ENCODE measurements at places on chromosomes 3 and 15. TPM values are rescaled to one million over a fixed set of nuclear protein-coding genes. Genes with fewer than 3 reads are reported as not detected.

DNA sequence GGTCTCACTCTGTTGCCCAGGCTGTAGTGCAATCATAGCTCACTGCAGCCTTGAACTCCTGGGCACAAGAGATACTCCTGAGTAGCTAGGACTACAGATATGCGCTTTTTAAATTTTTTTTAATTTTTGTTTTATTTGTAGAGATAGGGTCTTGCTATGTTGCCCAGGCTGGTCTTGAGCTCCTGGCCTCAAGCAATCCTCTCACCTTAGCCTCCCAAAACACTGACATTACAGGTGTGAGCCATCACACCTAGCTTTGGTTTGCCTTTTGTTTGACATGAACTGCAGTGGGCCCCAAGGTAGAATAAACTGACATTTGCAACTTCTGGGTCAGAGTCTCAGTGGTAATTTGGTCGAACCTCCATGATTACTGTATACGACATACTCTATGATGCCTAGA is 7.9 kb upstream of the GLB1 start:
- no peaks in the 10 kb centered on the region for H3K36me3 ChIP-seq
- H3K27me3 ChIP-seq, result peaks cover 16% of the 10 kb centered on the region
- H3K4me3 ChIP-seq, result no peak overlapping the region
- DNase-seq, result no peak
- no peak overlapping the region for H3K27ac ChIP-seq
- no peaks in the 10 kb centered on the region for H3K4me1 ChIP-seq

The AGBL1 gene
- not detected for total RNA-seq

The FMN1 gene
- 13.5 TPM for total RNA-seq

DNA sequence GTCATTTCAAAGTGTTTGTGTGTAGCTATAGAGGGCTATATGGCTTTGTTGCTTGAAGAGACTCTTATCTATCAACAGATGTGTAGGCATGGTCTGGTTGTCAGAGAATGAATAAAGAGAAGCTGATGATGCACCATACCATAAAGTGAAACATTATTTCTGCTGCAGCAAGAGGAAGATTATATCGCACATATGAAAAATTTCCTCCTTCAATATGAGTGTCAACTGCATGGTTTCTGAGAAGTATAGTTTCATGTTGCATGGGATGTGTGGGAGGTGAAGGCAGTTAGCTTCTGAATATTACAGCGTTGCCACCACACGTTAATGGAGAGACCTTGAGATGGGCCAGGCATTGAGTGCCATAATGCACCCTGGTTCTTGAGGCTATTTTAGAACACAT is 217.9 kb downstream of the SATB1 start:
- no peaks in the 10 kb centered on the region for H3K36me3 ChIP-seq
- no peak overlapping the region for H3K27ac ChIP-seq
- no peak overlapping the region for H3K4me3 ChIP-seq
- no peak for DNase-seq

The CLDN16 gene
- not detected for total RNA-seq

The PLCH1 gene
- total RNA-seq, result not detected

The CLCN2 gene
- total RNA-seq, result 3.6 TPM

The EFHB gene
- total RNA-seq, result 0.74 TPM

The MRPL46 gene
- 26.6 TPM for total RNA-seq

DNA sequence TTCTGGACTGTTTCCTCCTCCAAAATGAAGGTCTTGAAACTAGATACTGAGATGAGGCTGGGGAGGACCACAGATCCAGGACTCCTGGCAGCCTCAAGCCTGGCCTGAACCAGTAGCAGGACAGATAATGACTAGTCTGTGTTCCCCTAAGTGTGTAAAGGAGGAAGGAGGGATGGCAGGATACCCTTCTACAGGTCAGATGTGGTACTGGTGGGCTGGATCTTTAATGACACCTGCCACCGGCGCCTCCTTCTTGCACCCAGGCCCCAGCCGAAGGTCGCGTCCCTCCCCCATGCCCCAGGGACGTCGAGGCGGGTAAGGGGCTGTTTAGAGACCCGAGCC is 556 bp downstream of the USP19 start:
- H3K36me3 ChIP-seq, result peaks cover 24% of the 10 kb centered on the region
- H3K4me1 ChIP-seq, result peaks cover 13% of the 10 kb centered on the region
- peak overlapping the region; percentile 93 for H3K4me3 ChIP-seq

GRCh38 chr3:129441782-129442181 is 1.8 kb downstream of the IFT122 start:
- H3K4me1 ChIP-seq, result peaks cover 61% of the 10 kb centered on the region
- peak; percentile 30 for DNase-seq
- peaks cover 2% of the 10 kb centered on the region for H3K27me3 ChIP-seq
- H3K27ac ChIP-seq, result peak overlapping the region; percentile 98

The PARP15 gene
- total RNA-seq, result not detected

GRCh38 chr3:77348244-77348855 is 308.5 kb downstream of the ROBO2 start:
- no peak overlapping the region for H3K27ac ChIP-seq
- H3K27me3 ChIP-seq, result no peaks in the 10 kb centered on the region
- DNase-seq, result peak; percentile 23
- no peaks in the 10 kb centered on the region for H3K36me3 ChIP-seq
- H3K4me1 ChIP-seq, result no peaks in the 10 kb centered on the region

- DNase-seq, result no peak
These were observed 82.1 kb downstream of the SMAD6 start for GRCh38 chr15:66784174-66784573.

DNA sequence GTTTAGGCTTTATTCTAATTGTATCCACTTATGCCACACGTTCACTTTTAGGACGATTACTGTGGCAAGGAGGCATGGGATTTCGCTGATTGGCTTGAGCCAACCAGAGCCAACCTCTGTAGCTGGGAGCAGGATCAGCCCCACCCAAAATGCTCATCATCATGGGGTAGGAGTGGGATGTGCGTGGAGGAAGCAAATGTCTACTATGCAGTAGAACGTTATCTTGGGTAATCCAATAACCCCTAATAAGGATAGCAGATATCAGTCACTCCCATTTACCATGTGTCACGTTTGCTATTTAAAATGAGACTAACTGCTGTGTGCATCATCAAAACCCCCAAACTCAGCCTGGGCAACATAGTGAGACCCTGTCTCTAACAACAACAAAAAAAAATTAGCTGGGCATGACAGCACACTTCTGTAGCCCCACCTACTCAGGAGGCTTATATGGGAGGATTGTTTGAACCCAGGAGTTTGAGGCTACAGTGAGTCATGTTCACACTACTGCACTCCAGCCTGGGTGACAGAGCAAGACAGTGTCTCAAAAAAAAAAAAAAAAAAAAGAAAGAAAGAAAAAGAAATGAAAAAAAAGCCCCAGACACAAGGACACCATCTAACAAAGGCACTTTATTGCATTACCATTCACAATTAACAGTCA is 17.8 kb upstream of the ITGB5 start:
- no peak for DNase-seq
- H3K27me3 ChIP-seq, result peaks cover 6% of the 10 kb centered on the region
- peaks cover 30% of the 10 kb centered on the region for H3K4me1 ChIP-seq
- H3K27ac ChIP-seq, result no peak overlapping the region

DNA sequence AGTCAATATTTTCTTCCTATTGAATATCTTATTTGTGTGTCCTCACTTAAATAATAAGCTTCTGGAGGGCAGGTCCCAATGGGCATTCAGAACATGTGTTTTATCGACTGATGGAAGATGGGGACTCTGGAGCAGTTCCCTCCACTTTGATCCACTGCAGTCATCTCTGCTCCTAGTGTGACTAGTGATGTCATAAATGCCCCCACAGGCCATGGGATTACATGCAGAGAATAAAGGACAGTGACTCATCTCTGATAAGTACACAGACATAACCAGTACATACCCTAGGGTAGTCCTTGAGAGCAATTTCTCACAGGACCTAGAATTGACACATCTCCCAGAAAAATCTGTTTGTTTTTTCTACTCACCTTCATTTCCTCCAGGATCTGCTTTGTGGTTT is 49.4 kb upstream of the FMN1 start:
- H3K4me1 ChIP-seq, result peaks cover 38% of the 10 kb centered on the region
- H3K27me3 ChIP-seq, result peaks cover 19% of the 10 kb centered on the region
- H3K27ac ChIP-seq, result no peak overlapping the region
- H3K4me3 ChIP-seq, result no peak overlapping the region
- peak; percentile 69 for DNase-seq

DNA sequence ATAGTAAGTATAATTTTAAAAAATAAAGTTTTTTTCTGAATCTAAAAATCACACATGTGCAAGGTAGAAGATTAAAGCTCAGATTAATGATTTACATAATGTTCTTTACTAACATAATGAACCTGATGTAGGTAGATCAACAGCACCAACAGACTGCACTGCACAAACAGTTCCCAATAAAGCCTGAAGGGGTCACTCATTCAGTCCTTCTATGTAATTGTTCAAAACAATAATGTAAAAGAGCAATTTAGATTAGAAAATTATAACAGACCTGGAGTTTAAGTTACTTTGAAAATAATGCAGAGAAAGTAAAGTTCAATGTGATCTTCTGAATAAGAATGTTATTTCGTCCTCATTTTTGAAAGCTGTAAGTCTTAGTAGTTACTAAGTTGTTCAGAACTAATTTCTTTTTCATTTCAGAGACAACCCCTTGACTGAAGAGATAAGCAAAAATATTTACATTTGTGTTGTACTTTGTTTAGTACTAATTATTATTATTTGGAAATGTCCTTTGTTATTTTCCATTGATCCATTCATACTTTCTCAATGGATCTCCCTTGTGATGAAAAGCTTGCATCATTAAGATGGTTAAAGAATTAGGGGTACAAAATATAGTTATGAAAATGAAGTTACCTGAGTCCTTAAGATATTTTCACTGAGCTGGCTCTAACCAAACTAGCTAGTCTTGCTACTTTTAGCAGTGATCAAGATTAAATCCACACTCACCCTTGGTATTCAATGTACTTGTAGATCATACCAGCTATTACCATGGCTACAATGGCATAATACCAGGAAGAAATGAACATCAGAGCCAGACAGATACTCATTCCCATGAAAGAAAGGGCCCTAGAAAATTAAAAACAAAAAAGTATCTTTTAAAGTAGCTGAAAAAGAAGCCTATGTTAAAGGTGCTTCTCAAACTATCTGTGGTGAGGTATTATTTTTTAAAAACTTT is 16.8 kb downstream of the EMC4 start:
- no peak overlapping the region for H3K4me3 ChIP-seq
- no peak overlapping the region for H3K27ac ChIP-seq
- DNase-seq, result peak; percentile 20
- H3K27me3 ChIP-seq, result no peaks in the 10 kb centered on the region

The CACNA1D gene
- total RNA-seq, result not detected
